ENCODE measurements at places on chromosomes 4 and X.

DNA sequence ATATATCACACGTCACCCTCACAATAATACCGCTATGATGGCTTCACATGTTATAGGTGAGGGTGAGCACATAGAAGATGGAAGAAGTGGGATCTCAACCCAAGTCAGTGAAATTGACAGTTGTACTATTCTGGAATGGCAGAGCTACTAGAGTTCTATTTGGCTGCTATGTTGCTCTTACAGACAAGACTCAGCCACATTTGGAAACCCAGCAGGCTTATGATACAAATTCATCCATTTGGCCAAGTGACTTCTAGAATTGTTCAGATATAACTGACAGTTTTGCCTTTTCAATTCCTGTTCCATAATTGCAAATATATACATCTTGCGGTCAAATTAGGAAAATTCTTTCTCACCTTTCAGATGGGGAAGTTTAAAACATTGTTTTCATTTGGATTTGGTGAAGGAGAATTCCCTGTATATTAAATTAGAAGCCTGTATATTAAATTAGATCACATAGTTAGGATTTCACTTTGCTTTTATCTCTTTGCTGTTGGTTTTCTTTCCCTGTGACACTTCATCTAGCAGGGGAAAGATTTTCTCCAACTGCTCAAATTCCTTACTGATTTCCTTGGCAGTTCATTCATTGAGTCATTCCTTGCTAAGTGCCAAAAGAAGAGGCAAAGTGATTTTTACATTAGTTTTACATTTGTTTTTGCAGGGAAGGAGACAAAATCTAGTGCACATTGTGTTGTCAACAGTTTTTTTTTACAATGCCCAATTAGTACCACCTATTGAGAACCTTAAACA lies 120.6 kb upstream of the TBC1D9 start:
- DNase-seq, result no peak

DNA sequence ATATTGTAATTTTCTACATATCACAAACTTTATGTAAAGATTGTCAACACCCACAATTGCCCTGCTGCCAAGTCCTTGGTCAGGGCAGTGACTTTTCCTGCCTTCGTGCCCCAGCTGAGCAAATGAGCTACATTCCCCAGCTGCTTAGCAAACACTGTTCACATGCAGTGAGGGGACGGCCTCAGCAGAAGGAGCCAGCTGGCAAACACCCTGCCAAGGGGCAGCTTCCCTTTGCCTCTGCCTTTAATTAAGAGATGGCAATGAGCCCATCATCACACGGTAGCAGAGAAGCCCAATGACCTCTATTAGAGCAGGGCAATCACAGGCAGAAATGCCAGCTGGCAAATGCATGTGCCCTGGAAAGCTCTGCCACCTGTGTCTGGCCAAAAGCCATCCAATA lies 253.4 kb downstream of the EPHA5 start:
- DNase-seq, result no peak

- no peak for DNase-seq
Measured at GRCh38 chr4:13524504-13525243, 19.6 kb downstream of the NKX3-2 start.

- DNase-seq, result no peak
Measured at GRCh38 chr4:135770505-135770904, 1568.9 kb upstream of the PABPC4L start.

GRCh38 chrX:81201071-81201470 lies 642 bp downstream of the HMGN5 start:
- DNase-seq, result no peak
